ENCODE measurements at places on chromosomes 2 and 18. TPM values are rescaled to one million over a fixed set of nuclear protein-coding genes. Genes with fewer than 3 reads are reported as not detected.

DNA sequence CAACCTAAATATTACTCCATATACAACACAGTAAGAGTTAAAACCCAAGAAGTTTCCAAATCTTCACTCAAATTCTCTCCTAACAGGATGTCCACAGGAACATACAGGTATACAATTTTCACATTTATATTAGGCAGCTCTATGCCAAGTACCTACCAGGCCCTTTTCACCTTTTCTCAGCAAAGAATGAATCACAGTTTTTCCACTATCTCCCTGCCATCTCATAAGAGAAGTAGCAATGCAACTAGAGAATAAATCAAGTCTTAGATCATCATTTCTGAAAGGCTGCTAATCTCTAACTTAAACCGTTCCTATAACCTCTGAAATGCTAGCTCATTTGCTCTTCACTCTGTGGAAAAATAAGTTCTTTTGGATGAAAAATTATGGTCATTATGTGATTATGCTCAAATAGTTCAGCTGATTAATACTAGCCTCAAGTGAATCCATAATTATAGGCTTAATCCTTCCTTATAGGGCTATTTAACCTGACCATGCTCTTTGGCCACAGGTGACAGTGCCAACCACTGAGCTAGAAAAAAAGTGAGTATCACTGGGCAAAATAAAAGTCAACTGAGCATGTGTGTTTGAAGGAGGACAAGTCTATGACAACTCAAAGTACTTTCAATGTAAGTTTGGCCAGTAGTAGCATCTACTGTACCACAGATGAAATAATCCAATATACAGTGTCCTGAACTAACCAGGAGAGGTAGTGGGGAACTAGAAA is 79.7 kb downstream of the COBLL1 start:
- no peak for DNase-seq

DNA sequence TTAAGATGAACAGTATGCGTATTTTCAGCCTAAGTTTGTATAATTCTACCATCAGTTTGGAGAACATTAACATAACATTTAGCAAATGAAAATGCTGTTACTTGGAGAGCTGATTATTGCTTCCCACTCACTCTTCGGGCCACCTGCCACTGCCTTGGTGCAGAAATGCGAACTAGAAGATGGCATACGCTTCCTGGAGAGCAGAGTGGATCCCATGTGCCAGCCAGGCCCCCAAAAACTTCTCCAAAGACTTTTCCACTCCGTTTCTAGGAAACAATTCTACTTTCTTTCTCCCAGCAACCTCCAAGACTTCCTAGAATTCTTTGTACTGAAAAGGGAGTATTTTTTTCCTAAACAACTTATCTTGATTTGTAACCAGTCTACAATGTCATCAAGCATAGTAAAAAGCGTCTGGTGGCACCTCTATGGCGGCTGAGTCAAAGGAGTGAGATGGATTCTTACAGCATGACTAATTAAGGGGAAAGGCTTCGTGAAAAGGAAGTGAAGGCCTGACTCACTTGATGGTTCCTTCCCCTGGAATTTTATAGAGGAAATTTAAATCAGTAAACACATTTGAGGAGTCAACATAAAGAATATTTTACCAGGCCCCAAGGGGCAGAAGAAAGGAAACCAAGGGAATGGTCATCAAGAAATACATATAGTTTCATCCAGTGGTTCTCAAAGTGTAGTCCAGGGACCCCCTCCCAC is 36.6 kb downstream of the FEZ2 start:
- peak; percentile 34 for DNase-seq

GRCh38 chr2:25379535-25379934 is 37.8 kb upstream of the DNMT3A start:
- DNase-seq, result no peak

GRCh38 chr2:217436386-217436785 is 566.4 kb downstream of the TNS1 start:
- DNase-seq, result peak; percentile 61

DNA sequence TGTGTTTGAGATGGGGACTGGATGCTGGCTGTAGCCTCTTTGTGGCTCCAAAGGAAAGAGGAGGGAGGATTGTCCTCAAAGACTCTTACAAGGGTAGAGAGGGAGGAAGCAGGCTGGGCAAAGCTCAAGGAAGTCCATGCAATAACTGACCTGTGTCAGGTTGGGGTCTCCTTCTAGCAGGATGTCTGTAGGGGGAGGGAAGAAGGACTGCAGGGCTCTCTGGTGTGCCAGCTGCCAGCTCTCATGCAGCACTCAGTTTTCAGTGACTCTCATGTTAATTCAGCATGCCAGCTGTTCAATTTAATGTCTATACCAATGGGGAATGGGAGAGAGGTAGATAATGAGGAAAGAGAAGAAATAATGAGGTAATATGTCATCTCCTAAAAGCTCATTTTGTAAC is 85.3 kb upstream of the RANBP2 start:
- no peak for DNase-seq

- no peak for DNase-seq
These were observed 36.2 kb downstream of the FBLN7 start for GRCh38 chr2:112174383-112174782.

DNA sequence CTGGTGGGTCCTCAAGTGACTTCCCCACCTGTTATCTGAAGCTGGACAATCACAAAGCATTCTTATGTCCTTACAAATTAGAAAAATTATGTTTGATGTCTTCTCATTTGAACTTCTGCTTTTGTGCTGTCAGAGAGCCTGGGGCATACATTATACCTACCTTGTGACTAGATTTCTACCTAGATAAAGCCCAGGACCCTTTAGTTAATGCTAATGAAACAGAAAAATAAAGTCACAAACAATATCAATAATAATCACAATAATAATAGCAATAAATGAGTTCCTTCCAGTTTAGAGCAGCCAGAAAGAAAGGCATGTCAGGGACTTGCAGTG is 456.4 kb downstream of the SETBP1 start:
- no peak for DNase-seq

GRCh38 chr2:105989070-105989469 is 205.0 kb downstream of the UXS1 start:
- DNase-seq, result no peak

DNA sequence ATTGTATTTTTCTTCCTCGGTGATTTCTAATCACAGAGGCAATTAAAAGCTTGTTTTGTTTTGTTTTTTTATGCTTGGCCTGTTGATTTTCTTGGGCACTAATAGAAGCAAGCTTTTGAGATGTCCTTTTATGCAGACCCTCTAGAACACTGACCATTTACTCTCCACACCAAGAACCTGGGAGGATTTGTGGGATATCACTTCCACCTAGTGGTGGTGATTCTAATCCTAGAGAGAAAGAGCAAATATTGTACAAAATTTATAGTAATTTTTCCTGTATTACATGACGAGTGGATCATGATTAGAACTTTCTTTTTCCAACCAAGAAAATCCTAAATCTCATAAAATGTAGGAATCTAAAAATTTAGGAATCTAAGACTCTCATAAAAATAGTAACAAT is 23.4 kb downstream of the NEMP2 start:
- DNase-seq, result peak; percentile 72

- DNase-seq, result no peak
These were observed 84.2 kb downstream of the ZNF516 start for GRCh38 chr18:76410660-76411417.

- DNase-seq, result no peak
These were observed 46.4 kb upstream of the ASB1 start for GRCh38 chr2:238380336-238380735.

The MPP4 gene
- polyA plus RNA-seq, result 0.16 TPM

The EVA1A gene
- 8.5 TPM for polyA plus RNA-seq

The MAP3K19 gene
- polyA plus RNA-seq, result 0.13 TPM

The GDF7 gene
- polyA plus RNA-seq, result 0.37 TPM

The MPHOSPH10 gene
- polyA plus RNA-seq, result 31.7 TPM

The SS18 gene
- polyA plus RNA-seq, result 37.1 TPM

Data from muscle of leg (tissue), 16 donors.